ENCODE measurements at places on chromosomes 5 and 9. TPM values are rescaled to one million over a fixed set of nuclear protein-coding genes. Genes with fewer than 3 reads are reported as not detected.

GRCh38 chr5:55892479-55892878 lies 41.3 kb downstream of the IL31RA start:
- no peak for DNase-seq

- DNase-seq: no peak
Observed at GRCh38 chr5:5165541-5166002, 25.4 kb downstream of the ADAMTS16 start.

GRCh38 chr5:137847687-137848086 lies 20.0 kb upstream of the MYOT start:
- no peak for DNase-seq

GRCh38 chr5:131242728-131243255 lies 21.1 kb upstream of the CDC42SE2 start:
- no peak for DNase-seq

GRM6 gene
- not detected for total RNA-seq

All from activated T-helper 2 cell treated with anti-CD3 and anti-CD28 coated beads, Interferon-gamma antibody, Interleukin-2, Interleukin-4, amounts not matched to agents 10 μg/mL and 5 μg/mL and 100 μg/mL, durations not matched to agents 14 hours and 24 hours and 36 hours (primary cell).